Vagina (tissue), 2 donors: ENCODE measurements at places on chromosomes 12 and 14.

DNA sequence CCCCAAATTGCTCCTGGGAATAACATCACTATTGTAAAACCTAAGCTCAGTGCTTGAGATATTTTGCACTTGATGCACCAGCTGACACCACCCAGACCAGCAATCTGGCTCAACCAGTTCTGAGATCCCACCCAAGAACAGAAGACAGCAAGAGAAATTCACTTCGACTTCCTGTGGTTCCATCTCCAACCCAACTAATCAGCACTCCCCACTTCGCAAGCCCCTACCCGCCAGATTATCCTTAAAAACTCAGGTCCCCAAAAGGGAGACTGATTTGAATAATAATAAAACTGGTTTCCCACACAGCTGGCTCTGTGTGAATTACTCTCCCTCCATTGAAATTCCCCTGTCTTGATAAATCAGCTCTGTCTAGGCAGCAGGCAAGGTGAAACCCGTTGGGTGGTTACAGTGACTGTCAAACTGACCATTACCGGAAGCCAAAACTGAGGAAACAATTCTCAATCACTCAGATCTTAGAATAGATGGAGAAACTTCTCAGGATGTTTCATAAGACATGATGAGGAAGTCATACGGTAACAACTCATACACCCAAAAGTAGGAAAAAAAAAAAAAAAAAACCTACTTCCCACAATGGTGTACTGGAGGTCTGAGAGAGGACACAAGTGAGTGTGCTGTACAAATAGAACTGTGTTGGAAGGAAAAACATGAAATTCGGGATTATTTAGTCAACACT is 92.4 kb downstream of the TMTC1 start:
- no peak for DNase-seq

DNA sequence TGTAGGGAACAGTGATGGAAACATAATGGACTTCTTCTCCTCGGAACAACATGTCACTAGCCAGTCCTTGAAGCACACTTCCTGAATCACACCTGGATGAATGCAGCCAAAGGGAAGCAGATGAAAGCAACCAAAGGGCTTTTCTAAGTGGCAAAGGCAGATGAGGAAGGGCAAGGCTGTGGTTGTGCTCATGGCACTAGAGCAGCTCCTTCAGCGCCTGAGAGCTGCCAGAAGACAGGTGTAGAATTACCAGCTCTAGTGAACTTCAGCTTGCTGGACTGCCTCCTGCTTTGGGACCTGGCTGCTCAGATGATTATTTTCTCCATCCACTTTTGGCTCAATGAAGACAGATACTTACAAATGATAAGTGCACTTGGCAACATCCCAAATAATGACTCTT is 1372.1 kb upstream of the SEL1L start:
- no peak for DNase-seq

DNA sequence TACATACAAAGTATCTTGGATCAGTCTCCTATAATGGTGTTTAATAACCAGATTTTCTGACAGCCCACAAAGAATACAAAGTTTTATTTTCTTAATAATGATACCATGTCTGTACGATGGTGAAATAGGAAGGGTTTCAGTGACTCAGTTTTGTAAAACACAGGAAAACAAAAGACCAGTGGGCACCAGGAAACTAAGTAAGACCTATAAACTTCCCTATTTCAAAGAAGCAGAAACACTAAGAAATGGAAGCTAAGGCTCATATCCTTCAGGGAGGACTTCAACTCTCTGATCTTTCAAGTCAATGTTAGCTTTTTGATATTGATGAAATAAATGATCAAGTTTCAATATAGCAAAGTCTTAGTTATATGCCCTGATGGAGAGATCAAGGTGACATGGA is 196.0 kb downstream of the DUSP6 start:
- no peak for DNase-seq

GRCh38 chr14:73227812-73228781 is 9.2 kb upstream of the PAPLN start:
- peak; percentile 86 for DNase-seq

DNA sequence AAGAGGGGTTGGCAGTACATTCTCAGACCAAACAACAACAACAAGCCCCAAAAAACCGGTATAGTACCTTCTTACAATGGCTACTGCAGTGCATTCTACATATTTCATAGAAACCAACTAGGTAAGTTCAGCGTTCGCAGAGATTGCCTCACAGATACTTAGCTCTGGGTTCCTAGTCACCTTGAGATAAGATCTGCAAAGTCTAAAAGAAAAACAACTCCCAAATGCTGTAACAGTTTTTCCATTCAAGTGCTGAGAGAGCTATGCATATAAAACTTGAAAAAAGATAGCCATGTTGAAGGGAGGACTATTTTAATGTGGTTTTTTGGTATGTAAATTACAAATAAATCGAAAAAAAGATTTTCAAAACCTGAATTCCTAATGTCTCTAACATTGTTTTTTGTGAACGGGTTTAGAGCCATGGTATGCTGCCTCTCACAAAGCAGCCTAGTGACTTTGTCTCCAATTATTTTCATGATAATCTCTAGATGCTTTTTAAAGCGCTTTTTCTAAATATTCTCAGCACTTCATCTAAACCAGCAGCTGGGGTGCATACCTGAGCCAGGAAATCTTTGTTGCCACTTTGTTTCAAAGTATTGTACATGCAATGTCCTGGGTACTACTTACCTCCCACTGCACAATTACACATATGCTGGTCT is 56.6 kb upstream of the CRACR2A start:
- DNase-seq: no peak

DNA sequence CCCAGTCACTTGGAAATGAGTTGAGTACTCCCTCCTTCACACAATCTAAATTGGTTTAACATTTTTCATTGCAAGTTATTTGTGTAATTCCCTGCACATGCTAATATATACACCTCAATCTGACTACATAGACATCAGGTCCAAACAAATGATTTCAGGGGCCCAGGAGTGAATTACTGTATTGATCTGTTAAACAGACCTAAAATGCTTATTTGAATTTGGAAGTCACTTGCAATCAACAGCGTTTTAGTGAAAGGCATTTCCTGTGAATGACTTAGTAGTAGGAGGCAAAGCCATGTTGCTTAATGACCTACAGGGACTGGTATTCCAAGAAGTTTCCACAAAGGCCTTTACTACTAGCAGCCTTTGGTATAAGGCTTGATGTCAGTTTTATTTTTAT is 22.6 kb upstream of the SLC15A5 start:
- DNase-seq: no peak

- no peak for DNase-seq
Observed at GRCh38 chr14:92449404-92450181, 64.0 kb upstream of the RIN3 start.

- no peak for DNase-seq
Observed at GRCh38 chr12:103877288-103877687, 36.3 kb upstream of the NT5DC3 start.

DNA sequence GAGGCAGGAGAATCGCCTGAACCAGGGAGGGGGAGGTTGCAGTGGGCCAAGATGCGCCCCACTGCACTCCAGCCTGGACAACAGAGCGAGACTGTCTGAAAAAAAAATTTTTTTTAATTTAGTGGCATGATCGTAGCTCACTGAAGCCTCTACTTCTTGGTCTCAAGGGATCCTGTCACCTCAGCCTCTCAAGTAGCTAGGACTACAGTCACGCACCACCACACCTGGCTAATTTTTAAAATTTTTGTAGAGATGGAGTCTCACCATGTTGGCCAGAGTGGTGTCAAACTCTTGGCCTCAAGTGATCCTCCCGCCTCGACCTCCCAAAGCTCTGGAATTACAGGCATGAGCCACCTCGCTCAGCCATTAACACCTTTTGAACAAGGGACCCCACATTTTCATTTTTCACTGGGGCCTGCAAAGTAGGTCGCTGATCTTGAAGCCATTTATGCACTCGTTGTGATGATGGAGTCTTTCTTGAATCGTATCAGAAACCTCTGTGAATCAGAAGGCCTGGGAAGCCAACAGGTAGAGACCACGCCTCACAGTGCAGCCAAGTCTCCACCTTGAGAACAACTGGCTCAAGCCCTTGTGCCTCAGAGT is 5.9 kb downstream of the HCAR1 start:
- DNase-seq: no peak

- DNase-seq: no peak
Observed at GRCh38 chr14:44494137-44494536, 12.9 kb downstream of the FSCB start.

DNA sequence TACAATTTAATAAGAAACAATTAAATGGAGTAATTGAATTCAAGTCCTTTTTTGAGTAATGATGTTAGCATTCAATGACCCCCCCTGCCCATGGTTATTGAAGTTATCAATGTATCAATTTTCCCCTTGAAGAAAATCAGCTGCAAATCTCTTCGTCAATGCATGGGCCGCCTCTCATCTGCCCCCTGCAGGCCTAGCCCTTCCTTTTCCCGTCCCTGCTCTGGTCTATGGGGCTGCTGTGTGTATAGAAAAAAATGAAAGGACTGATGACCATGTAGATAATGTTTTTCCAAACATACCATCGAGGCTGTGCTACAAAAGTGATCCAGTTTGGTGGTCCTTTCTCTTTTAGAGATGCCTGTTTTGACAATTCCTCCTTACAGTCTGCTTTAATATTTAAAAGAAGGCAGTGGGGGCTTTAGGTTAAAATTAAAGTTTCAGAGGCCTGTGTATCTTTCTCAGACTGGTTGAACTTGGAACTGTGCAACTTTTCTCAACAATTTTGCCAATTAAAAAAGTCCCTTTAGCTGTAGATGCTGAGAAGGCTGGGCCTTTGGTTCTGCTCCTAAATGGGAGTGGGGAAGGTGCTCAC is 98.4 kb downstream of the APAF1 start:
- no peak for DNase-seq

GRCh38 chr14:106679776-106680175 is 1153.4 kb downstream of the TMEM121 start:
- DNase-seq: no peak

- DNase-seq: no peak
Observed at GRCh38 chr14:75246546-75247285, 31.9 kb upstream of the FOS start.

GRCh38 chr14:94451091-94451771 is 1.4 kb downstream of the SERPINA11 start:
- peak; percentile 9 for DNase-seq

DNA sequence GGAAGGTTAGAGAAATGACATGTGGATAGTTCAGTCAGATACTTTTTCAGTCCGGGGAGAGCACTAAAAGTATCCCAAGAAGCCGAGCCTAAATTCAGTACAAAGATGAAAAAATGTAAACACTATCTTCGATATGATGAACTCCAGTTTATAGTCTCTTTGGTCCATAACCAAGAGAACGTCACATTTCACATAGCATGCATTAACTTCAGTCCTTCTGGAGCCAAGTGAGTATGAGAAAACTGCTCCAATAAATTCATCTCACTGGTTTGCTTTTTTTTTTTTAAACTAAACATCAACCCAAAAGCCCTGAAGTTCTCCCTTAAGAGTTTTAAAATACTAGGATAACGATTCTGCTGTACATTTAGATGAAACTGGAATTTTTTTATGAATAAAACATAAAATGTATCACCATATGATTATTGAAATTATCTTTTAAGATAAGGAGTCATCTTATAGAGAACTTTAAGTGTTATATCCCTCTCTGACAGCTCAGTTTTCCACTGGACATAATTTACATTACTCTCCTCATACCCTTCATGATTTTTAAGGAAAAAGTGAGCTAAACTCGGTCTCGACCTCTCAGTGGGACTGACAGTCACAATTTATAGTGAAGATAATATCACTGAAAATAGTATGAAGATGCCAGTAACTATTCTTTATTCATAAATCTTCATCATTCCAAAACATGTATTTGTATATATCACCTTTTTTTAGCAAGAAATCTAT is 841.5 kb upstream of the FLRT2 start:
- no peak for DNase-seq

DNA sequence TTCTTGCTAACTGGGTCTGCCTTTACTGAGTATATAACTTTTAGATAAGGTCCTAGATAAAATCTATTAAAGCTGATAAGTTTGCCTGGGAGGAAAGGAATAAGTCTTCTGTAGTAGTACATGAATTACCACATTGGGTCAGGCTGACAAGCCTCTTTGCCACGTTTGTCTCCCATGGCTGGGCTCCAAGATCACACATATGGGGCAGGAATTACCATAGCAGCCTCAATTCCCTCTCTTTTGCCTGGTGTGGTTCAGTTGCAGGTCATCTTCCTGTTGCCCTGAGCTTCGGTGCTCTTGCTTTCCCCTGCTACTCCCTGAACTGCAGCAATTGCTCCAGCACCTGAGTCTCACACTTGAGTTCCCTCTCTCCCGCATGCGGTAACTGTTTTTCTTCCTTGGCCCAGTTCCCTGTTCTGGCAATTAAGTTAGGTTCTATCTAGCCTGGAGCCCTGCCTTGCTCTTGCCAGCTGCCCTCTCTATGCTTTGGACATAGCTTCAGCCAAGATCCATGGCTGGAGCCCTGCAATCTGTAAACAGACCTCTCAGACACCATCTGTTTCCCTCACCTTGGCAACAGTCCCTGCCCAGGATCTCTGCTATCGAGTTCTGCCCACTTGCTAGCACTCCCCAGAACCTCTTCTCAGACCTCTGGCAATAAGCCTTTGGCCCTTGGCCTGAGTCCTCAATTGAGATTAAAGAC is 5.8 kb upstream of the GLT8D2 start:
- DNase-seq: no peak

GRCh38 chr12:34597548-34598351 is 575.5 kb downstream of the ALG10 start:
- peak; percentile 64 for DNase-seq

- no peak for DNase-seq
Observed at GRCh38 chr12:122965851-122966742, at the start of gene ABCB9. TSS of gene ABCB9 (minus strand) at chr12:122966463. CDS start at chr12:122960235, 6,228 bp downstream.

GRCh38 chr12:91249054-91249453 is 66.4 kb upstream of the DCN start:
- DNase-seq: no peak

GRCh38 chr14:89304972-89305703 is 111.9 kb downstream of the FOXN3 start:
- no peak for DNase-seq

DNA sequence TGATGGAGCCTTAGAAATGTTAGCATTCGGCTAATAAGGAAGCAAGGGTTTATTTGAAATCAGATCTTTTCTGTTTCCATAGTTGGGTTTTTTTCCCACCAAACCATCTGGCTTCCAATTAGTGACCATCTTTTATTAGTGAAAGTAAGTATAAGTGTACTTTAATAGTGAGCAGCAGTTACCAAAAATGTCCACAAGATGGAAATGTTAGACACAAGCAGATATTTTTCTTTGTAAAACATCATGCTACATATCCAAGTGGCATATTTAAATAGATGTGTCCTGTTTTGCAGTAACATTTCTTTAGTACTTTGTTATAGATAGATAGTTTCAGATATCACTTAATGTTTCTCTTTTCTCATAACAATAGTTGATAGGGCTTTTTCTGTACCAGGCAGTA is 28.8 kb downstream of the YEATS4 start:
- DNase-seq: no peak

DNA sequence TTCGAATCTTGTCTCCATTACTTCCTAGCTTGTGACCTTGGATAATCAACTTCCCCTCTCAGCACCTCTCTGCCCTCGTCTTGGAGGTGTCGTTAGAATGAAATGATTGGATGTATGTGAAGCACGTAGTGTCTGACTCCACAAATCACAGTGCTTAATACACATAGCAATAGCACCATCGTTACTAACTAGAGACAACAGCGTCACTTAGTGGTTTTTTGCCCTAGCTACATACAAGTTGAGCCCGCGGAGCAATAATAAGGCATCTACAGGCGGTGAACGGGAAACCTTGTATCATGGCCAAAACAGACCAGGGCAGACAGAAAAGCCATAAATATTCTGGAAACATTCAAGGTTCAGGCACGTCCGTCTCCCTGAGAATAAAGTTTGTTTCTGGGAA is 154.9 kb downstream of the ASCL4 start:
- DNase-seq: no peak
